Activated CD8-positive, alpha-beta memory T cell treated with anti-CD3 and anti-CD28 coated beads, Interleukin-2, amount 50 U/mL, for 4 hours (primary cell): ENCODE measurements at places on chromosomes 6 and 20.

DNA sequence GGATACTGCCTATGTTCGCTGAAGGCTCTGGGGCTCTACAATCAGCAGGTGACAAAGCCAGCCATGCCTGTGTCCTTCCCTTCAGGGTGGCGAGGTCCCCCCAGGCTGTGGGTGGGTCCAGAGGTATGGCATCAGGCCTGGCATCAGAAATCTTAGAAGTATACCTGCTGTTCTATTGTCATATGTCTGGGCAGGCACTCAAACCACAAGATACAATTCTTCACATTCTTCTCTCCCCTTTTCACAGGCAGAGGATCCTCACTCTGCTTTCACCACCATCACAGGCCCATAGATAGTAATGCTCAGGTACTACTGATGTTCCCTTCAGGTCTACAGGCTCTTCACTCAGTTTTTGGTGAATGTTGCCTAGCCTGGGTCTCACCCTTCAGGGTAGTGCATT, 1180.0 kb upstream of the CITED2 start:
- DNase-seq: no peak

DNA sequence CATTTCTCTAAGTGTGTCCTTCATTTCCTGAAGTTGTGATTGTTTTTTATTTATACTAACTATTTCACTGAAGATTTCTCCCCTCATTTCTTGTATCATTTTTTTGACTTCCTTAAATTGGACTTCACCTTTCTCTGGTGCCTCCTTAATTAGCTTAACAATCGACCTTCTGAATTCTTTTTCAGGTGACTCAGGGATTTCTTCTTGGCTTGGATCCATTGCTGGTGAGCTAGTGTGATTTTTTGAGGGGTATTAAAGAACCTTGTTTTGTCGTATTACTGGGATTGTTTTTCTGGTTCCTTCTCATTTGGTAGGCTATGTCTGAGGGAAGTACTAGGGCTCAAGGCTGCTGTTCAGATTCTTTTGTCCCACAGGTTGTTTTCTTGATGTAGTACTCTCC, 92.8 kb downstream of the ESR1 start:
- no peak for DNase-seq

GRCh38 chr20:18739751-18740166, 73.8 kb upstream of the SCP2D1 start:
- DNase-seq: no peak

GRCh38 chr20:5731753-5732366, 18.3 kb upstream of the SHLD1 start:
- no peak for DNase-seq

DNA sequence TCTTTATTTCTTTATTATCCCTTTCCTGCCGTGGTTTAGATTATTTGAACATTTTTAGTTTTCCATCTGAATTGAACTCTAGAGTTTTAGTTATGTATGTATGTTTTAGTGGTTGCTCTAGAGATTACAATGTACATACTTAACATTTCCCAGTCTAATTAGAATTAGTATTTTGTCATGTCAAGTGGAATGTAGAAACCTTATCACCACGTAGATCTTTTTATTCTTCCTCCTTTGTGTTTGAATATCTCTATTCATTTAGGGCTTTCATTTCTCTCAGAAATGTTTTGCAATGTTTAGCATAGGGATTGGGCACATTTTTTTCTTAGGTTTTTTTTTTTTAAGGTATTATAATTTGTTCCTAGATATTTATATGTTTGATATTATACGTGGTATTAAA, 73.1 kb upstream of the EZR start:
- no peak for DNase-seq

GRCh38 chr6:23334360-23334759, 765.0 kb downstream of the HDGFL1 start:
- no peak for DNase-seq

DNA sequence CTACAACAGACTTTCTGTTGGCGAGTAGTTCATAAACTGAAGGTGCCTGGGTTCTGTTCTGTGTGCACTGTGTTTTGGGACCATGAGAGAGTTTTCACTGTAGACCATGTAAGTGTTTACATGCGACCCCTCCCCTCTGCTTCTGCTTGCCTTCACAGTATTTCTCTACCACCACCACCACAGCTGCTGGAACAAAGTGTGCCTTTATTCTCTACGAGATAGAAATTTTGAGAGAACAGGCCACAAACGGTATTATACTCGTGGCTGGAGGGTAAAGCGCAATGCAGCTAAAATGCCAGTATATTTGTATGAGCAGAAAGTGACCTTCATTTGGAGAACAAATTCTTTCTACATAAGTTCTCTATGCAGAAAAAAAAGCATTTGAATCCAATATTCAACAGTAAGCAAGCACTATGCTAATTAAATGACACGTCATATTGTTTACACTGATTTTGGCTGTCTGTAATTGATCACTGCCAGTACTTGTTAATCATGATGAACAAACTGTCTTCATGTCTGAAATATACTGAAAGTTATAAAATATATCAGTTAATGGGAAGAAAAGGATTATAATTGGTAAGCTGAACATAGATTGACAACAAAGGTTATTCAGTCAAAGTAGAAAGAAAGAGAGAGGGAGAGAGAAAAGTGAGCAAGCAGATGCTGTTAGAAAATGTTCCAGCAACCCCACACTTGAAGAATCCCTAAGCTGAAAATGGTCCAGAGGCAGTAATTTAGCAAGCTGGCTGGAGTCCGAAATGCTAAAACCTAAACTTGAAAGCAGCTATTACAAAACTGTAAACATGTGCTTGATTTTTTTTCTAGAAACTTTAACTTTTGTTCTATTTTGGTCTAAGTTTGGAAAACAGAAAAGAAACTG, 8.8 kb downstream of the CLDN20 start:
- DNase-seq: no peak

DNA sequence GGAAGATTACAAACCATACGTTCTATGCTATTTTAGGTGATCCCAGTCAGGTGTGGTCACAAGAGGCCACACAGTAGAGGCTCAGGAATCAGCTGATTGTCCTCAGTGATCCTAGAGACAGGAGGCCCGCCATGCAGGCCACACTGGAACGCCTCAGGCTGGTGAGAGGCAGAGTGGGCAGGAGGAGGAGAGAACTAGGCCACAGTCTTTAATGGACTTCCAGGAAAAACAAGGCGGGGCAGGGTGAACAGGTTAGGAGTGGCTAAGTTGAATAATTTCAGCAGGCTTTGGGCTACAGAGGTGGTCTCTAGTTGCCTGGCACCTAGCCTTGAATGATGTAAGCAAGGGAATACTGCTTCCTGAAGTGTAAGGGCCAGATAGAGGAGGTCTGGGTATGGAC, 101.2 kb downstream of the GMDS start:
- DNase-seq: no peak

DNA sequence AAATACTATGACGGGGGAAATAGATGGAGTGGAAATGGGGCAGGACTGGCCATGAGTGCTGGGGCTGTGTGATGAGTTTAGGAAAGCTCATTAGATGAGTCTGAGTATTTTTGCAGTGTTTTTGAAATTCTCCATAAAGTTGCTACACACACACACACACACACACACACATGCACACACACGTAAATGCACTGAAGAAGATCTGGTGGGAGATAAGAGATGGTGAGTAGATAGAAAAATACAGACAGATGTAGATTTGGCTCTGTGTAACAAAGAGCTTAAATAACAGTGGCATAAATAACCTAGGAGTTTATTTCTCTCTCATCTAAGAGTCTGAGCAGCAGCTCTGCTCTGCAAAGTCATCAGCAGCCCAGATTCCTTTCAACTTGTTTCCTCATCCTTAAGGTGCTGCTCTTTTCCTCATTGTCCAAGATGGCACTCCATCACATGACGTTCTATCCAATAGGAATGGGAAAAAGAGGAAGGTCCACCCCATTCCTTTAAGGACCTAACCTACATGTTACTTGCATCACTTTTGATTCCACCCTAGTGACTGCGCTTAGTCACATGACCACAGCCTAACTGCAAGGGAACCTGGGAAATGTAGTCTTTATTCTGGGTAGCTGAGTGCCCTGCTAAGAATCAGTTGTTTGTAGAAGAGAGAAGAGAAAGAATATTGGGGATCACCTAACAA, 76.4 kb downstream of the EYA2 start:
- DNase-seq: no peak

DNA sequence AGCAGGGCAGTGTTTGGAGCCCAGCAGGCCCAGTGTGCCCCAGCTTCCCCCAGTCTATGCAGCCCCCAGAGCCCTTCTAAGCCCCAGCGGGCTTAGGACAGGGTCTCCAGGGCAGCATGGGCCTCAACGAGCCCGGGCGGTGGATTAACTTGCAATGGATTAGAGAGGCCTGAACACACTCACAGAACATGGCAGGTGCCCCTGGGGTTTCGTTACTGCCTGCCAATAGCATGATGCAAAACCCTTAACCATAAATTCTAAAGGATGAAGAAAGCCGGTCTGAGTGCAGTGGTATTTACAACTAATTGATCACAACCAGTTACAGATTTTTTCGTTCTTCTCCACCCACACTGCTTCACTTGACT, 18.9 kb downstream of the ENTPD6 start:
- no peak for DNase-seq

GRCh38 chr6:3851839-3852238, 2.7 kb downstream of the FAM50B start:
- no peak for DNase-seq

DNA sequence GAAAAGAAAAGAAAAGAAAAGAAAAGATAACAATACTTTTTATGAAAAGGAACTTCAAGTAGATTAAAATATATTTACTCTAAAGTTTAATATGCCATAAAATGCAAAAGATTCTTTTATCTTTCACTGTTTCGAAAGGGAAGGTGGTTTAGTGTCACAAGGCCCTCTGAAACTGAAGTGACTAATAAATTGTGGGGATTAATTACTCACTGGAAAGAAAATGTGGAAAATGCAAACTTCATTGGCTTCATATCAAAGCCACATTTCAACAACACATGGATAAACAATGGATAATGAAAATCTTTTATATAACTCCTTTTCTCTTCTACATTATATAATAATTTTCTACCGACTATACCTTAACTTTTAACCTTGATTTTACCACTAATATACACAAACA, 320.5 kb upstream of the RSPO3 start:
- no peak for DNase-seq

DNA sequence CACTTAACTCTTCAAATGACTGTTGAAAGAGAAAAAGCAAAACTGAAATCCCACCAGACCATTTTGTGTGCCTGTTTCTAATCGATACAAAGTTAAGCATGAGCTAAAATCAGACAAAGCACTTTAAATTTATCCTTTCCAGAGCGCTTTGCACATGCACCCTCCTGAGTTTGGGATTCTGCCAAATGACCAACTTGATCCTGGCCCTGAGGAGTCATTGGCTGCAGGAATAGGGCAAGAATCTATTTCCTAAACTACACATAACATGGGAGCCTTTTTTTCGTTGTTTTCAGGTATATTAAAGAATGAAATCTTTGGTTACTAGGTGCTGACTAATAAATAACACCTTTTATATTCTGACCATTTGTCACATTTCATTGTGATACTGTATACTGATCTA, 23.8 kb upstream of the MTHFD1L start:
- no peak for DNase-seq

DNA sequence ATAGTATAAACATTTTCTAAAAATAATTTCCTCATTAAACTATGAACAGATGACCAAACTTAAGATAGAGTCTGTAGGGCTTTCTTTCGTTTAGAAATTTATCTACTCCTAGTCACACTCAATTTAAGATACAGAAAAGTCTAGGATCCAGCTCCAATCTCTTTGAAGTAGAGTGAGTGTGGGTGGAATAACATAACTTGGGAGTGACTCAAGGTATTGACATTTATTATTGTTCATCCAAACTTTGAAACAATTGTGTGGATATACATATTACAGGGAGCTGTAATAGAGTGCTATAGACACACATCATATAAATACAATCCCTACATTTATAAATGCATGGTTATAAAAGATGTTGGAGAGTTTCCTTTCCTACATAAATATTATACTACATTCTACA, 715.2 kb upstream of the MANEA start:
- DNase-seq: no peak

DNA sequence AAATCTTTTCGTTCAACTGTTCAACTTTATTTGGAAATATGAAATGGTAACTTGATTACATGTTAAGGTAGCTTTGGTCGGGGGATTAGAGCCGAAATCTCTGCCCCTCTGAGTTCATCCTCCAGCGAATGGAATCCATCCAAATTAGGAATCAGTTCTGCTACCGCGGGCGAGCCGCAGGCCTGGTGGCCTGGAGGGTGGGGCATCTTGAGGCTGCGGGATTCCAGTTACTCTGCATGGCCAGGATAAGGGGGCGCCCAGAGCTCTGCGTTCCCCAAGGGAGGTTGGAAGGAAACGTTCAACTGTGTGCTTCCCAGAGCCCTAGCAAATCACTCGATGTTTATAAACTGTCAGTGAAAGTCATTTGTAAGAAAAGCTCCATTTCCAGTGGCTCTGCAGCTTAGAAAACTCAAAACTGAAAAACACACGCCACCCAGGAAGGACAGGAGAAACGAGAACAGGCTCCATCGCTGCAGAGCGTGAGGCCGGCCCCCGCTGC, 262.2 kb downstream of the TAF4 start:
- no peak for DNase-seq

- no peak for DNase-seq
Observed at GRCh38 chr6:80642452-80642851, 536.0 kb downstream of the BCKDHB start.

GRCh38 chr20:32909896-32910571, 51.3 kb downstream of the EFCAB8 start:
- no peak for DNase-seq

DNA sequence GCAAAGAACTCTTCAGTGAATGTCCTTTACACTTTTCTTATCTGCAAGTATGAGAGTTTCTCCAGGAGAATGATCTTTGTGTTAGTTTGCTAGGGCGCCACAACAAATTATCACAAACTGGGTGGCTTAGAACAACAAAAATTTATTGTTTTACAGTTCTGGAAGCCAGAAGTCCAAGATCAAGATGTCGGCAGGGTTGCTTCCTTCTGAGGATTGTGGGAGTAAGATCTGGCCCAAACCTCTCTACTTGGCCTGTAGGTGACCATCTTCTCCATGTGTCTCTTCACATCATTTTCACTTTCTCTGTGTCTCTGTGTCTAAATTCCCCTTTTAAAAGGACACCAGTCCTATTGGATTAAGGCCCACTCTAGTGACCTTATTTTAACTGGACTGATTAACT, 103.0 kb downstream of the ADTRP start:
- no peak for DNase-seq

DNA sequence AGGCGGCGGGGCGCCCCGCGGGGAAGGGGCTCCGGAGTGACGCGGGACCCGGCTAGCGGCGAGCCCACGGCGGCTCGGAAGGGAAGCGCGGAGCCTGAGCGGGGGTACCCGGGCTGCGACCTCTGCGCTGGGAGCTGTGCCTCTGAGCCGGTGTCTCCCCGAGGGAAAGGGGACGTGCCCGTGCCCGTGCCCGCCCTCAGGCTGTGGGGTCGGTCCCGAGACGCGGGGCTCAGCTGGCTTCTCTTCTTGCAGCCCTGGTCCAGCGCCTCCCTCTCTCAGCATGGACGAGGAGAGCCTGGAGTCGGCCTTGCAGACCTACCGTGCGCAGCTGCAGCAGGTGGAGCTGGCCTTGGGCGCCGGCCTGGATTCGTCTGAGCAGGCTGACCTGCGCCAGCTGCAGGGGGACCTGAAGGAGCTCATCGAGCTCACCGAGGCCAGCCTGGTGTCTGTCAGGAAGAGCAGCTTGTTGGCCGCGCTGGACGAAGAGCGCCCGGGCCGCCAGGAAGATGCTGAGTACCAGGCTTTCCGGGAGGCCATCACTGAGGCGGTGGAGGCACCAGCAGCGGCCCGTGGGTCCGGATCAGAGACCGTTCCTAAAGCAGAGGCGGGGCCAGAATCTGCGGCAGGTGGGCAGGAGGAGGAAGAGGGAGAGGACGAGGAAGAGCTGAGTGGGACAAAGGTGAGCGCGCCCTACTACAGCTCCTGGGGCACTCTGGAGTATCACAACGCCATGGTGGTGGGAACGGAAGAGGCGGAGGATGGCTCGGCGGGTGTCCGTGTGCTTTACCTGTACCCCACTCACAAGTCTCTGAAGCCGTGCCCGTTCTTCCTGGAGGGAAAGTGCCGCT, 686 bp downstream of the ZGPAT start:
- no peak for DNase-seq
